ENCODE measurements at places on chromosomes 7 and 10.

GRCh38 chr7:55555160-55555559, 17.1 kb downstream of the VOPP1 start:
- no peak for DNase-seq

GRCh38 chr10:16788125-16788524, 29.1 kb downstream of the RSU1 start:
- DNase-seq = no peak

DNA sequence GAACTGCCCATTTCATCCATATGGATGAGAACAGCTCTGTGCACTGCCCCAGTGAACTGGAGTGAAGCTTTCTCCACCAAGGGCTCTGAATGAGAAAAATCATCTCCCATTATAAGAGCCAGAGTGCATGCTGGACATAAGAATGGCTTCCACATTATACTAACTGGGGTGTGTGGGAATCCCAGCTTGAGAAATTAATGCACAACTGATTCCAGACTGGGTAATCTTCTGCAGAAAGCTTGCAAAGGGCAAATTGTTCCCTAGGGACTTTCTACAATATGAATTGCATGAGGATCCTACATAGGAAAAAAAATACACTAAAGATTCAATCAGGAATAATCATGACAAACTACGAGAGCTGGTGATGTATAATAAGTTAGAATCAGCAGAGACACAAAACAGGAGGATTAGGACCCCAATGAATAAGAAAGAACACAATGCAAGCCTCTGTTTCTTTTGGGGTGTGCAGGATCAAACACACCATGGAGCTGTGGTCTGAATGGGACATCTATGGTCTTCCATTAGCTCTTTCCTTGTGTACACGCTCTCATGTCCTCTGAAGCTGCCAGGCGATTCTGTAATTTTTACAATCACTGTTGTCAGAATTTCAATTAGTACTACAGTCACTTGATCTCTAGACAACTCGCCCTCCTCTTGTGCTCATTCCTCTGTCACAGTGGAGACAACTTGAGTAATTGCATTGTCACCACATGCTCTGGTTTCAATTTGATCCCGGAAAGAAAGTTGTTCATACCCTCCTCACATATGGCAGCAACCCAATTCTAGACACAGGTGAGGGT, 1327.4 kb downstream of the GATA3 start:
- DNase-seq = no peak

- DNase-seq = no peak
Observed at GRCh38 chr10:103353281-103353680, 2.3 kb upstream of the PCGF6 start.

DNA sequence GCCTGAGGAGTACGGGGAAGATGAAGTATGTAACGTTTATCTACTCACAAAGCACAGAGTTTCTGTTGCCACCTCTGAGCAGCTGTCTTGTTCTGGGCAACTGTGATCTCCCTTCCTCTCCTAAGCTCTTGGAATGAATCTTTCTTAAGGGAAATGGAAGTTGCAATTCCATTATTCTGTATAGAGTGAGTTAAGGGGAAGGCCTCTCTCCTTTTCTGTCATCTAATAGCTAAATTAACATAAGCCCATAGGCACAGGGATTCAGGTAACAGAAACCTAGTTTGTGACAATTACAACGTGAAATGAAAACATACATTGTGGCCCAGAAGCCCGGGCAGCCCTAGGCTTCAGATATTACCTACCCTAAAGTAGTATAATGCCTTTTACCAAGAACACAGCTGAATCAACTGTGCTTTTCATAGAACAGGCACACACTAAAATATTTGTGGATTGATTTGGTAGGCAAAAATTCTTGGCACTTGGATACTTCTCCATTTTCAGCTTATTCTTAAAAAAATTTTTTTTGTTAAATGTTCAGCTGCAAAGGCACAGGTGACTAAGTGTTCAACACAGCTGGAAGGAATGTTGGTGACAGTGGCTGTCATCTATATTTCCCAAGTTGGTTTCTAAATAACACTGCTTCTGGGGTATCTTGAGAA, 3.8 kb upstream of the PDCD4 start:
- DNase-seq = no peak

DNA sequence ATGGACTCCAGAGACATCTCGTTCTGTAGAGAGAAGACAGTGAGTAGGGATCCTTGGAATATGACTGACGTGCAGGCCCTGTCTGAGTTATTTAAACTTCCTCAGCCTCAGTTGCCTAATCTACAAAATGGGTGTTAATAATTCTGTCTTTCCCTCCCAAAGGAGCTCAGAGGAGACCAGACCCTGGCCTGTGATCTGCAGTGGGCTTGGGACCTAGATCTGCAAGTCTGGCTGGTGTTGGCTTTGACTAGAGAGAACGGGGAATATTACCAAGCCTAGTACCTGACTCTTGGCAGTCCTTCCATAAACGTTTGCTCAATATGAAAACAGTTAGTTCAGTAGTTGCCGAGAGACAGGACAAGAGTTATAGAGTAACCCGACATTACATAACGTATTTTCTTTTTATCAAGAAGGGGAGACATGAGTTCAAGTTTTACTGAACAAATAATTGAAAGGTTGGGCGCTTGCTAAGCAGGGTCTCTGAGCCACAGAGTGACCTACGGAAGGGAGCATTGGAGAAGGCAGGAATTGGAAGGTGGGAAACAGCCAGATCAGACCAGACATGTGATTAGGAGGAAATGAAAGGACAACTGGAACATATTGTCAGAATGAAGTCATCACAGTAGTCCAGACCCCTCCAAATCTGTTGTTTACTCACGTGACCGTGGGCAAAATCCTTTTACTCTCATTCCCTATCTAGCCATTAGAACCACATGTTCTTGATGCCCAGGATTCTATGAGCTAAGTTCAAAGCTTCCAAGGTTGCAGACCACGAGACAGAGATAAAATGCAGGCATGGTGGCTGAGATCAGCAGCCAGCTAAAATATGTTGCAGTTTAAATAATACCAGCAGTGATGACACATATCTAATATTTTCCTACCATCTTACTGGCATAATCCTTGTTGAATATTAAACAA, 10.9 kb upstream of the CYP3A4 start:
- DNase-seq = no peak

DNA sequence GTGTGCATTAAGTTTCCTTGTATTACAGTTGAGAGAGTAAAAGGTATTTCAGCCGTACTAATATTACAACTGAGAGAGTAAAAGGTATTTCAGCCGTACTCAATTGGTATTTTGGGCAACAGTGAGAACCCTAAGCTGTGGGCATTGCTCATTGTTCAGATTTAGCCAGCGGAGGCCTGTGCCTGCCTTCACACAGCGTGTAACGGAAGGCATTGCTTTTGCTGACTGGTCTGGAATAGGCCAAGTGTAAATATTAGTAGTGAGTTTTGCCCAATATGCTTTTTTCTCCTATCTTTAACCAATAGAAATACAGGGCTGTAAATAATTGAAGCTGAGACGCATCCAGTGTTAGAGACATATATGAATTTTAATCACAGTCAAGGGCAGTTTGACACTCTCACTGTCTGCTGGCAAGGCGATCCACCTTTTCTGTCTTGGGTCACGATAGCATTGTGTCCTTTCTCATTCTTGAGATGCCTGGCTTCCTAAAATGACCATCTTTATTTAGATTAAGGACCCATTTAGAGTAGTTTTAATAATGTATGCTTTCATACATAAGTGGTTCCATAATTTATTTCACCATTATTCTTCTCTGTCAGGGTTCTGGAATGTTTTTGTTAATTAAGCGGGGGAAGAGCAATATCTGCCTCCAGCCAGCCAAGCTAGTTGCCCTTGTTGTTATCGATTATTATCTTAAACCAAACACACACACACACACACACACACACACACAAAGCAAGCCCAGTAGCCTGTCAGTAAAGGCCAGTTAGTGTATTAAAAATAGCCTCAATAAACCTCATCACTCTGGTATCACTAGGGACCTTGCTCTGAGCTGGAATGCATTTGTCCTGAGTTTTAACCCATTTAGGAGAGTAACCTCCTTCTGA, 130.7 kb downstream of the CELF2 start:
- DNase-seq = no peak

DNA sequence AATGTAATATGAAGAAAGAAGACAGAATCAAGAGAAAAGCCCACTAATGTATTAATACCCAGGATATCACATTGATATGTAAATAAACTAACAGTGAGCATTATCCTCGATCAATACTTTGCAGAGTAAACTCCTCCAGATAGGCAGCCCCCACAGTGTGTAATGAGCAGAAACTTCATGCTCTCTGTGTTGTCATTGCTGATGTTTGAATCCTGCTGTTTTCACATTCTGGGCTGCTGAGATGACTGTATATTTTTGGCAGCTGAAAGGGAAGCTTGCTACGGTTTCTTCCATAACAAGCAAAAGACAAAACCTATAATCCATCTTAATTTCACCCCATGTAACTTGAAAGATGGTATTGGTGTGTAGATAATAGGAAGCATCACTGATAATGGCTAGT, 15.3 kb upstream of the THSD7A start:
- DNase-seq = no peak

- DNase-seq = no peak
Observed at GRCh38 chr10:110402077-110402416, 95.7 kb upstream of the DUSP5 start.

- DNase-seq = no peak
Observed at GRCh38 chr10:49350846-49351532, 44.9 kb downstream of the DRGX start.
